ENCODE measurements at places on chromosomes 13 and 19. TPM values are rescaled to one million over a fixed set of nuclear protein-coding genes. Genes with fewer than 3 reads are reported as not detected.

The TRAPPC2B gene
- total RNA-seq, result 36.7 TPM

- DNase-seq, result no peak
Observed at GRCh38 chr19:14559916-14560775, 11.7 kb downstream of the NDUFB7 start.

- DNase-seq, result no peak
Observed at GRCh38 chr19:14337510-14337909, 43.7 kb upstream of the ADGRE5 start.

GRCh38 chr19:45590300-45591003 is 5.8 kb upstream of the OPA3 start:
- DNase-seq, result no peak

The CGB5 gene
- total RNA-seq, result not detected
